ENCODE measurements at places on chromosomes 6 and 20.

- no peak for DNase-seq
Observed at GRCh38 chr6:93213028-93213427, 206.3 kb downstream of the EPHA7 start.

DNA sequence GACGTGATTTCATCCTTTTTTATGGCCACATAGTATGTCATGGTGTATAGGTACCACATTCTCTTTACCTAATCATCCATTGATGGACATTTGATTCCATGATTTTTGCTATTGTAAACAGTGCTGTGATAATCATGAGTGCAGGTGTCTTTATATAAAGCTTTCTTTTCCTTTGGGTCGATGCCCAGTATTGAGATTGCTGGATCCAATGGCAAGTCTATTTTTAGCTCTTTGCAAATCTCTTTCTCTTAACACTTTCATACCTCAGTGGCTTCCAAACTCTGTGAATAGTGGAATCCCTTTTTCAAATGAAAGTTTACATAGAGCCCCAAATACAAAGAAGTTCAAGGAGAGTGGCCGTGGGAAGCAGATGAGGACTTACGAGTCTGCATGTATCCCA is 105.8 kb upstream of the SPTLC3 start:
- no peak for DNase-seq

GRCh38 chr20:5548902-5549599 is 201.2 kb upstream of the SHLD1 start:
- no peak for DNase-seq

DNA sequence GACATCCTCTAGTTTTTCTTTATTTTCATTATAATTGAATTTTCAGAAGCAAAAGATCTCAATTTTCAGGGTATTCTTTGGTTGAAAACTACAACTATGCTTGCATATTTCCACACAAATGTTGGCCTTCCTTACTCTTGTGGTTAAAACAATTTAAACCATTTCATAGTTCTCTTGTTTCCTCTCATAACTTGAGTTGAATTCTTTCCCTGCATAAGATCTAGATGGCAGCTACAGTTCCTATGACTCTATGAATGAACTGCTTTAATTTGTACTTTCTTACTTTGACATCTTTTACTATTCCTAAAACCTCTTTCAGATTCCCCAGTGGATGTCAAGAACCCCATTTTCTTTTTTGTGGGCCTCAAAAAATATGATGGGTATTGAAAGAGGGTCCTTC is 564.5 kb downstream of the NKAIN2 start:
- no peak for DNase-seq

- DNase-seq, result no peak
Observed at GRCh38 chr20:60470366-60470765, 512.1 kb downstream of the CDH26 start.

GRCh38 chr6:34916348-34916967 is 27.4 kb downstream of the ANKS1A start:
- DNase-seq, result no peak

Measured in NCI-H1694 treated with DMSO at 0.1 percent for 48 hours (cell line).